ENCODE measurements at places on chromosomes 4 and X.
A peak's percentile ranks its signal among the peaks of the same experiment; 100 is the strongest.

DNA sequence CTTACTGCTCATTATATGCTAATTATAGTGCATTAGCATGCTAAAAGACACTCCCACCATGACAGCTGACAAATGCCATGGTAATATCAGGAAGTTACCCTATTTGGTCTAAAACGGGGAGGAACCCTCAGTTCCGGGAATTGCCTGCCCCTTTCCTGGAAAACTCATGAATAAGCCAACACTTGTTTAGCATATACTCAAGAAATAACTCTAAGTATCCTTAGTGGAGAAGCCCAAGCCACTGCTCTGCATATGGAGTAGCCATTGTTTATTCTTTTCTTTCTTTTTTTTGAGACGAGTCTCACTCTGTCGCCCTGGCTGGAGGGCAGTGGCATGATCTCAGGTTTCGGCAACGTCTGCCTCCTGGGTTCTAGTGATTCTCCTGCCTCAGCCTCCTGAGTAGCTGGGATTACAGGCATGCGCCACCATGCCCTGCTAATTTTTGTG lies 15.5 kb downstream of the NUDT6 start:
- DNase-seq, result no peak

DNA sequence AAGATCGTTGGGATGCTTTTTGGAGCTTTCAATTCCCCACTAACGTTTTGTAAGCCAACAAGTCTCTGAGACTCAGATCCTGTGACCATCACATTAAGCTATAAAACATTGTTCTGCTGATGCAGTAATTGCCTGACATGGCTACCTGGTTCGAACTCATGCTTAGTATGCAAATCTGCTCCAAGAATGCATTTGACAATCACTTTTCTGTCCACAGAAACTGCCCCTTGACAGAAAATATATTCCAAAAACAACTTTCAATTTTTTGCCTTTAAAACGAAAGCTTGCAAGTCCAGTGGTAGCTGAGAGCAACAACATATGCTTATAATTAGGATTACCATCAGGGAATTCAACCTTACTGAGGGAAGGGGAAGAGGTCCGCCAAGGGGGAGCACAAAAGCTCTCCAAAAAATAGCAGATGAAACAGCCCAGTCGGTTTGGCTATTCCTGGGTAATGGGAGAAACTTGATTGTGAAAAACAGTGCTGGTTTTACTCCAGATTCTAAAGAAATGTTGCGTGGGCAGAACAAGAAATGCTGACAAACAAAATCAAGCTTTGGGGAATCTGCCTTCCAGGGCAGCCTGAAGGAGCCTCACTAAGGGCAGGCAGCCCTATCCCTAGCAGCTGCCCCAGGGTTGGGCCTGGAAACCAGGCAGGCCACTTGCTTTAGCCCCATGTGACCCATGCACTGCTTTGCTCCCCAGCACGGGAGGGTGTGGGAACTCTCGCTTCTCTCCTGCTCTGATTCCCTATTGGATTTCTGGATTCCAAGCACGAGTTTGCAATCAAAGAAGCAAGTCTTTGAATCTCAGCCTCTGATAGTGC lies 160.7 kb upstream of the LDB2 start:
- no peak for DNase-seq

DNA sequence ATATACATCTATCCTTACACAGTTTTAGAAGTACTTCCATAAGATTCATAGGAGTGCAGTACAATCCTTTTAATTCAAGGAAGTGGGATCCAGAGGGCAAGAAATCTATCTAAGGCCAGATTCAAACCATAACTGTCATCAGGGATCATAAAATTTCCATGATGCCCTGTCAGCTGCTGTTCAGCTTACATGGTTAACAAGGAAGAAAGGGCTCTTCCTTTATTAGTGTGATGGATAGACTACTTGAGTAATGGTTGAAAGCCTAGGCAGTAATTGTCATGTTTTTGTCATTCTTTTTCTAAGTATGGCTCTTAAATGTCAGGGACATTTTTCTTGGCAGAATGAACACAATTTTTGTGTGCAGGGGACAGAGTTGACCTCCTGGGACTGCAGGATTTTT lies 159.8 kb upstream of the CXCL13 start:
- DNase-seq, result no peak

GRCh38 chr4:62359441-62360155 lies 1159.5 kb downstream of the ADGRL3 start:
- DNase-seq, result no peak

- DNase-seq, result no peak
Observed at GRCh38 chr4:59222221-59222620, 1977.9 kb upstream of the ADGRL3 start.

GRCh38 chr4:40473578-40474388 lies 138.7 kb downstream of the CHRNA9 start:
- no peak for DNase-seq

GRCh38 chrX:153582896-153583295 lies 16.0 kb downstream of the CCNQ start:
- DNase-seq, result peak; percentile 41

DNA sequence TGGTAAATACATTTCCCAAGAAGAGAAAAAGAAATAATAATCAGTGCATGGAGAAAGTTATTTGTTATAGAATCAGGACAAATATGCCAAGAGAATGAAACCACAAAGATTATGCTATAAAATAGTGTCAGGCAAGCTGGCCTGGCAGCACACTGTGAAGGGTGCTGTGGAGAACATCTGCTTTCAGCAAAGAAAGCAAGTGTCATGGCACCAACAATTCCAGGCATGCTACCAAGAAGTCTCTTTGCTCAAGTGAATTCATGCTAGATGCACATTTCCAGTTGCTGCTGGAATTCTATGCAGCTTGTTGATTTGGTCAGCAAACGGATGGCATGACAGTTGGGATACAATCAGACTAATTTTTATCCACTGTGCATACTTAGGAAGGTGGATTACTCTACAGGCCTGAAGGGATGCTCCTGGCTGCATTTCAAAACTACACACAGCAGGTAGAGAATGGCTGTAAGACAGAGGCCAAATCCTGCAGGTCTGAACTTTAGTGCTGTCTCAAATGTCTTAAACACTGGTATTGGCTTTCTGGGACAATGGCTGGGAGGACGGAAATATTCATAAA lies 154.6 kb upstream of the FAT1 start:
- no peak for DNase-seq

GRCh38 chr4:37665333-37666320 lies 20.5 kb downstream of the RELL1 start:
- no peak for DNase-seq

DNA sequence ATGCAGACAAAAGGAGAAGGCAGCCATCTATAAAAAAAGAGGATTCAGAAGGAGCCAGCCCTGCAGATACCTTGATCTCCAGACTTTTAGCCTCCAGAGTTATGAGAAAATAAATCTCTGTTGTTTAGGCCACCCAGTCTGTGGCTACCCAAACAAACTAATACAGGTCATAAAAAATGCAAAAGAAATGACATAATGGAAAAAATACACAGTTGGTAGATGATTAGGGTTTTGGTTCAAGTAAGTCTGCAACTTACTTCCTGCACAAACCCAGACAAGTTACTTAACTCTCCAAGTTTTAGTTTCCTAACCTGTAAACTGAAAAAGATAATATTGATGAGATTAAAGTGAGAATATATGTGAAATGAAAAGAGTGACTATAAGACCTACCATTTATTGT lies 11.3 kb downstream of the QDPR start:
- no peak for DNase-seq

- DNase-seq, result no peak
Observed at GRCh38 chr4:133618963-133619362, 469.9 kb downstream of the PCDH10 start.

GRCh38 chr4:1239950-1240307 lies 9.0 kb downstream of the CTBP1 start:
- no peak for DNase-seq

DNA sequence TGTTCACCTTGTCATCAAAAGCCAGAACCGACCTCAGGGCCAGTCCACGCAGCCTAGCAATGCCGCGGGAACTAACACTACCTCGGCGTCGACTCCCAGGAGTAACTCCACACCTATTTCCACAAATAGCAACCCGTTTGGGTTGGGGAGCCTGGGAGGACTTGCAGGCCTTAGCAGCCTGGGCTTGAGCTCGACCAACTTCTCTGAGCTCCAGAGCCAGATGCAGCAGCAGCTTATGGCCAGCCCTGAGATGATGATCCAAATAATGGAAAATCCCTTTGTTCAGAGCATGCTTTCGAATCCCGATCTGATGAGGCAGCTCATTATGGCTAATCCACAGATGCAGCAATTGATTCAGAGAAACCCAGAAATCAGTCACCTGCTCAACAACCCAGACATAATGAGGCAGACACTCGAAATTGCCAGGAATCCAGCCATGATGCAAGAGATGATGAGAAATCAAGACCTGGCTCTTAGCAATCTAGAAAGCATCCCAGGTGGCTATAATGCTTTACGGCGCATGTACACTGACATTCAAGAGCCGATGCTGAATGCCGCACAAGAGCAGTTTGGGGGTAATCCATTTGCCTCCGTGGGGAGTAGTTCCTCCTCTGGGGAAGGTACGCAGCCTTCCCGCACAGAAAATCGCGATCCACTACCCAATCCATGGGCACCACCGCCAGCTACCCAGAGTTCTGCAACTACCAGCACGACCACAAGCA lies 898 bp downstream of the UBQLN2 start:
- DNase-seq, result peak; percentile 21

DNA sequence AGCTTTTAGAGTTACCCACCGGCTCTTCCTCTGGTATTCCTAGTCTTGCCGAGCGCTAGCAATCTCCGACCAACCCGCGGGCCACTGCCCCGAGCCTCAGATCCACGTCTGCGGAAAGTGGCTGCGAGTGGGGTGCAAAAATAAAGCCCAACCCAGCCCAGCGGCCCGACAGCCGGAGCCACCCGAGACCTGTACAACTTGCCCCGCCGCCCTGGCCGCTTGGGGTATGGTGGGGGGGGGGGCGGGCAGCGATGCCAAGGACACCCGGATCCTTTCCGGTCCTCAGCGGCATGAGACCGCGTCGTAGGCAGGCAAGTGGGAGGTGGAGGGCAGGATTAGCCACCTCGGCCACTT lies 1.6 kb downstream of the SLITRK4 start:
- DNase-seq, result no peak

GRCh38 chr4:177246641-177247584 lies 62.8 kb upstream of the NEIL3 start:
- DNase-seq, result no peak

DNA sequence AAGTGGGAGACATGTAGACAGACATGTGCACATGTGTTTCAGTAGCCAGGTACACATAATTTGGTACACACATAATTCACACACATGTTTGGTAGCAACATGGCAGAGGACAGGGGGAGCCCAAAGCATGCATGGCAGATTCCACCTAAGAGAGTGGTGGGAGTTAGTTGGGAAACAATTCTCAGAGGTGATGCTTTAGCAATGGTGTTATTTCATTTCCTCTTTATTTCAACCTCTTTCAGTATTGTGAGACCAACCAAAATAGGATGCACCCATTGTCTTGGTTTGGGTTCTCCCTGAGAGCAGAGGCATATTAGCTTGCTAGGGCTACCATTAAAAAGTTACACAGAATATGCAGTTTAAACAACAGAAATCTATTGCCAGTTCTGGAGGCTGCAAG lies 92.2 kb upstream of the ANXA3 start:
- DNase-seq, result no peak

GRCh38 chrX:1481636-1482529 lies 29.2 kb upstream of the ASMTL start:
- DNase-seq, result peak; percentile 64

- no peak for DNase-seq
Observed at GRCh38 chr4:114606245-114606644, 7.6 kb downstream of the UGT8 start.

DNA sequence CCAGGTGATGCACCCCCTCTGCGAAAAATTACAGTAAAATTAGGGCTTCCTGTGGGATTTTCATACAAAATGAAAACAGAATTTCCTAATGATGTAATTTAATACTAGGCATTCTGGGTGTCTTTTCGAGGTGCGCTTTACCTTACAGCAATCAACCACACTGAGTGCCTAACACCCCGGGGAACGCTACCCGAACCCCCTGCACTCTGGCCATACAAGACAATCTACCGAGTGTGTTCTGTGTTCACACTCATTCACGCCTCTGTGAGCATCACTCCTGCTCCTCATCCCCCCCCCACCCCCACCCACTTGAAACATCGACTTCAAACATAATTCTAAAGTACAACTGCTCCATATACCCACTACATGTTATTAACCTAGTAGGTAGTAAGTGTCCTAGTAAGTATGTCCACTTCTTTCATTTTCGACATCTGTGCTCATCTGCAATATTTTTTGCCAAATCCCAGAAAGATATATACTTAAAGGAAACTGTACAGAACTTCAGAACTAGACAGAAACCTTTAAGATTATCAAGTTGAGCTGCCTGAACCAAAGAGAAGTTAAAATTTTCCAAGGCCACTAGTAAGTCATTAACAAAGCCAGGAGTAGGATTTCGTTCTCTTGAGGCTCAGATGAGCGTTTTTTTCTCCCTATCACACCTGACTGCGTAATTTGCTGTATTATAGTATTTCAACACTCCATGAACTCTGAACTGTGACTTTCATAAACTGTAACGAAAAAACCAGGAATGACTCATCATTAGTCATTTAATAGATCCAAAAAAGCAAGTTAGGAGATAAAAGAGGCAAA lies 80.0 kb downstream of the FAT1 start:
- DNase-seq, result no peak

GRCh38 chrX:136271300-136271699 lies 20.1 kb upstream of the MAP7D3 start:
- DNase-seq, result no peak

GRCh38 chr4:53436251-53436650 lies 58.8 kb downstream of the FIP1L1 start:
- DNase-seq, result no peak

- DNase-seq, result no peak
Observed at GRCh38 chr4:168836490-168836889, 173.6 kb downstream of the CBR4 start.

DNA sequence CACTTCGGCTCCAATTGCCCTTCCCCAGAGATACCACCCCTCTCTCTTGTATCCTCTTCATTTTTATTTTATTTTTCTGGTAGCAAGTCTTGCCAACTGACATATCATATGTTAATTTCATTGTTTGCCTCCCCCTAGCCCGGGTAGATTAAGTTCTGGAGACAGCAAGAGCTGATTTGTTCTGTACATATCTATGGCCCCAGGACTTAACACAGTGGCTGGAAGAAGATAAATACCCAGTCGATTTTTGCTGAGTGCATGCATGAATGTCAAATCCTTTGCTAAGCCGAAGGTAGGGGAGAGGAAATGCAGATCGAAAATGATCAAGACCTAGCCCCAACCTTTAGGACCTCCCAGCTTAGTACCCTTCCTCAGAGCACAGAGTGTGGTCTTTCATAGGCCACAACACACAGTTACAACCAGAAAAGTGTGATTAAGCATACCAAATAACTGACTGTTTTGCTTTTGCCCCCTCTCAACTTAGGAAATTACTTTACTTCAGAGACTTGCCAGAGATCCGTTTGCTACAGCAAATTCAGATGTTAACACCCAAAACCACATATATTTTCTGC lies 58.7 kb upstream of the KLF3 start:
- DNase-seq, result no peak

GRCh38 chr4:121198251-121198650 lies 34.1 kb upstream of the TNIP3 start:
- DNase-seq, result no peak

- no peak for DNase-seq
Observed at GRCh38 chr4:147492306-147492705, 11.4 kb downstream of the EDNRA start.

- no peak for DNase-seq
Observed at GRCh38 chr4:16116019-16116418, 32.2 kb upstream of the PROM1 start.

Data from stimulated activated CD4-positive, alpha-beta T cell treated with anti-CD3 and anti-CD28 coated beads, Interleukin-4, amount 100 ng/mL, for 48 hours (primary cell).